ENCODE measurements at places on chromosomes 4 and X.

DNA sequence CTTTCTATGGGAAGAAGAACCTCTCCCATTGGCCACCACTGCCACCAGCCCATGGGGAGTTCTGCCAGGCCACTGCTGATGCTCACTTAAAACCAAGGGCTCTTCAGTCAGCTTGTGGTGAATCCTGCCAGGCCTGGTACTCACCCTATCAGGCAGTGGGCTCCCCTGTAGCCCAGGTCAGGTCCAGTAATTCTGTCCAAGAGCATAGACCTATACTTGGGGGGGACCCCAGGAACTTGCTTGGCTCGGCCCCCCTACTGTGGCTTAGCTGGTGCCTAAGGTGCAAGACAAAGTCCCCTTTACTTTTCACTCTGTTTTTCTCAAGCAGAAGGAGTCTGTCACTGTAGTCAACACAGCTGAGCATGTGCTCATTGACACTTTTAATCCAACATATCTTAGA, 1012.2 kb downstream of the PCDH19 start:
- DNase-seq, result no peak

- DNase-seq, result no peak
Measured at GRCh38 chr4:13528821-13529127, 15.5 kb downstream of the NKX3-2 start.

GRCh38 chr4:108959491-108959890, 196.6 kb upstream of the ETNPPL start:
- DNase-seq, result no peak

DNA sequence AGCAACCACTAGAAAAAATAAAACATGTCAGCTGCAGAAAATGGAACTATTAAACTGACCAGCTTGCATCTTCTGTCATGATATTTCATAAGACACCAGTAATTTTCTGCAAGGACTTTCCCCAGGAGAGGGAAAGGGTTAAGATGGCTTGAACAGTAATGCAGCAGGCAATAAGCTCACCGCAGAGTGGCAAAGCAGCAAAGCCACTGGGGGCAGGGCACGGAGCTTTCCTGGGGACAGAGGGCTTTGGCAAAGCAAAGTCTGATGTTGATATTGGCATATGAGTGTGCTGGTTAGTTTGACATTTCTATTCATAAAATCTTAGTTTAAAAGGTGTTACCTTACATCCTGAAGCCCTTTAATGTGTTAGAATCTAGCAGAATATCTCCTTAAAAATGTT, 55.1 kb upstream of the NAP1L5 start:
- DNase-seq, result no peak

- no peak for DNase-seq
Measured at GRCh38 chr4:29199485-29199884, 1520.7 kb upstream of the PCDH7 start.

GRCh38 chrX:143437439-143437838, 79.8 kb downstream of the SPANXN3 start:
- no peak for DNase-seq

DNA sequence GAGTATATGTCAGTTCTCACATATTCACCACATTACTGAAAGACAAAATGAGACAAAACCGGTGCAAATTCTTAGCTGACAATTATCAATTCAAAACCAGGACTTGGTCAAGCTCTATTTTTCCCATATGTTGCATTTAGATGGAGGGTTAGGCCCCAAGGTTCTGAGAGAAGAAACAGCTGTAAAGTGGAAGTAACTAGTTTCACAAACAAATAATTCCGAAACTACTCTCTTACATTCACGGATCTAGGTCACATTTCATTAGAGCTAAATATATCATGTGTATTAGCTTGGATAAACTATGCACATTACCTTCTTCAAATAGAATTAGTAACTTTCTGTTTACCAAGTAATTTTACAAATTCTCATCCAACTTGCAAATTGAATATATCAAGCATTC, 3.7 kb upstream of the GABRA2 start:
- DNase-seq, result no peak

GRCh38 chr4:73894001-73894400, 24.8 kb downstream of the CXCL1 start:
- no peak for DNase-seq

DNA sequence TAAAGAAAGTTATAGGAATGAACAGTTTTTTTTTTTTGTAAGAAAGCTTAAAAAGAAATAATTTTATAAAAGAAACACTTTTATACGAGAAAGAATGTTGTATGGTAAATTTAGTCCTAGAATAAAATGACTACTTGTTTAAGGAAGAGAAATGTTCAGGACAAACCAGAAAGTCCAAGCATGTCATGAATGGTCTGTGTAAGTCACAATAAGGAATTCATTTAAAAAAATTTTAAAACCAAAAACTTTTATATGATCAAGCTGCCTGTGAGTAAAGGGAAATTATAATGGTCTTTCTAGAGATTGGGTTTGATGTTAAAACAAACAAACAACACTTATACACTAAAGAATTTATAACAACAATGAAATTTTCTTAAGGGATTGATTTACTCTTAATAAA, 858.9 kb upstream of the PCDH7 start:
- no peak for DNase-seq

DNA sequence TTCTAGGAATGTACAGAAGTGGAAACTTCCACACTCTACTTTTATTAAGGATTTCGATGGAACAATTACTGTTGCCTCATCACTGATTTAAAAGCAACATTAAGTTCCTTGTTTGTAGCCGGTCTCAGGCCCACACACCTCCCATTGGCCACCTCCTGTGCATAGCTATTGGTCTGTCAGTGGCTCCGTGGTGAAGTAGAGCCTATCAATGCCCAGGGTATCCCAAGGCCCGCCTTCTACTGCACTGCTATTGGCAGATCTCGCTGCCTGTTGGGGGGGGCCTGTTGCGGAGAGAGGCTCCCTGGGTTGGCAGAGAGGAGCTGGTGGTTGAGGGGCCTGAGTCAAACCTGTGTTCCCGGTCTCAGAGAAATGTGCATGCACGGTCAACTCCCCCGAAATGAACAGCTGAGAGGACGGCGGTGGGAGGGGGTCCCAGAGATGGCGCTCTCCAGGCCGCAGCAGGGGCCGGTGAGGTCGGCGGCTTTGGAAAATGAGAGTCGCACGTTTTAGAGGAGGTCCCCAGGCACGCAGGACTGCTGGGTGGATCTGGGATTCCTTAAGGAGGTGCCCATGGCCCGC, 4.9 kb upstream of the ARAF start:
- DNase-seq, result no peak

DNA sequence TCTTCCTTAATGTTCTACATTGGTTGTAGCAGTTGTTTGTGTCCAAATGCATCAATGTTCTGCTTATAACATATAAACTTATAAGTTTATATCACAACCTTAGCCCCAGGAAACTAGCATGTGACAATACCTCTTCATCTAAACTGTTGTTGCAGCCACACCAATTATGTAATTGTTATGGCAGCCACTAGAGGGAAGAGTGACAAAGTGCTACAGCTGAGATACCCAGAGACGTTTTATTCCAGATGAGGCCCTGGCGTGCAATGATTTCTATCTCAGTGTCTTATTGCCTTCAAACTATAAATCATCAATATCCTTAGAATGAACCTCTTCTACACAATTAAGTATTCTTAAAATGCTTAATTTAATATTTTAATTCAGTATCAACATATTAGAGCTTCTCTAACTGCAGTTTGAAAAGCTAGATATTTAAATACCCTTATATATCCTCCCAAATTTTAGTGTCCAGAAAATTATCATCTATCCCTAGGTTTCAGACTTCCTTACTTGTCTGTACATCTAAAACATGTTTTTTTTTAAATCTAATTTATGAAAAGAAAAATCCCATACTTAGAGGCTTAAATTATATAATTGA, 171.6 kb downstream of the PCDH10 start:
- no peak for DNase-seq

GRCh38 chrX:53116101-53116500, 22.2 kb downstream of the KANTR start:
- DNase-seq, result no peak

DNA sequence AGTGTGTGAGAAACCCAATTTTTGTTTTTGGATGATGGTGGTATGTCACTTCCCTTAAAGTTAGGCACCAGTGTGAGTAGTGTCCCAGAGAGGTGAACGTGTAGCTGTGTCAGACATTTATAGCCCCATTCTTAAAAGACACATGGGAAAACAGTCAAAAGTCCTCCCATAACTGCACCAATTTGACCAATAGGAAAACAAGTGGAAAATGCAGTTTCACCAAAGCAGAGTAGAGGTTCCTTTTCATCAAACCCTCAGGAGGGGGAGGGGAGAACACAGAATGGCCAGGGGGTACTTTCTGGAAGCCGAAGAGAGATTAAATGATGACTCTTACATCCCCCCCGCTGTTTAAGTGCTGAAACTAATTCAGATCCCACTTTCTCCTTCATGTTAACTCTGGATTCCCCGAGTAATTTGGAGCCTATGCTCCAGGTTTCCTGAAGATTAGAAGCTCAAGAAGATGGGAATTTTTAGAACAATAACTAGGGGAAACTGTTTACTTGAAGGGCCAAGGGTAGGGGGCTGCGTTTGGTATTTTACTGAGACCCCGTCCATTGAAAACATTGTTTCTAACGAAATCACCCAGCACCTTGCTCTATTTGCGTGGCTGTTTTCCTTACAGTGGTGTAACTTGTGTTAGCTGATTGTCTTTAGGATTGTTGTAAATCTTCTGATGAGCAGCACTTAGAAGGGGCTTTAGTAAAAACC, 2.1 kb upstream of the LEF1 start:
- no peak for DNase-seq

- no peak for DNase-seq
Measured at GRCh38 chr4:76799718-76800117, 98.2 kb downstream of the SOWAHB start.

DNA sequence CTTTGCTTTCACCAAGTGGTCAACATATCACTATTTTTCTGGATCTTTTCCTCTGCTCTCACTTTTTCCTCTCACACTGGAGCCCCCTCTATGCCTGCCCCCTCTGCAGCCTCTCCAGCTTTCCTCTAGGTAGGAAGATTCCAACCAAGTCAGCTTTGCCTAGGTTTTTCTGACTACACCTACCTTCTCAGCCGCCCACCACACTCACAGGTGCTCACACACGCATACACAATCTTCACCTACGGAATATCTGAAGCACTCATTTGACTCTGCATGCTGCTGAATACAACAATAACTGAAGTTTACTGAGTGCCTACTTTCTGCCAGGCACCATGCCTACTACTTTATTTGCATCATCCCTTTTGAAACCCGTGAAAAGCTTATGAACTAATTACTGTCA, 328.0 kb downstream of the PPP3CA start:
- DNase-seq, result no peak

DNA sequence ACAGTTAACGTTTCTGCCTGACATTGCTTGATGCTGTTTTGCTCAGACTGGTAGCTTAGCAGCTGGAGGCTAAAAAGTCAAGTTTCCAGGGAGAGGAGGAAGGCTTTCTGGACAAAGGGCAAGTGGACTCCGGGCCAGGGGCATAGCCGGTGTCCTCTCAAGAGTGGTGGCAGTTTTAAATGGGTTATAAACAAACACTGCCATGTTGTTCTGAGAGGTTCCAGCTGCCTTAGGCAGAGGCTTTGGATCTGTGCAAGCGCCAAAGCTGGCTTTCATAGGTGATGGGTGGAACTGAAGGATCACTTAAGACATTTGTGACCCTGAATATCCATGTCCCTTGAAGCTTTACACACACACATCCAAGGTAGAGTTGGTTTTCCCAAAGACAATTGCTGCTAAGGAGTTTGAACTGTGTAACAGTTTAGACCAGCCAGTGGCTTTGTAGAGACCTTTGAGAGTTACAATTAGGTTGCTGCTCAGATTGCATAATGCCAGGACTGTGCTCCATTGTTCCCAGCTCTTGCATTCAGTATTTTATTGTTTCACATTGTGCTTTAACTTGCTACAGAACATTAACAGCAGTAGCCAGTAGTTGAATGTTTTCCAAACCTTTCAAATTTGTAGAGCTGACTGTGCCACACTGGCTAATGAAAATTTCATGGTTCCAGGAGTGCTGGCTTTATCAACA, 54.1 kb upstream of the AP1S2 start:
- DNase-seq, result no peak

- DNase-seq, result no peak
Measured at GRCh38 chrX:144219035-144219434, 335.2 kb downstream of the UBE2NL start.

DNA sequence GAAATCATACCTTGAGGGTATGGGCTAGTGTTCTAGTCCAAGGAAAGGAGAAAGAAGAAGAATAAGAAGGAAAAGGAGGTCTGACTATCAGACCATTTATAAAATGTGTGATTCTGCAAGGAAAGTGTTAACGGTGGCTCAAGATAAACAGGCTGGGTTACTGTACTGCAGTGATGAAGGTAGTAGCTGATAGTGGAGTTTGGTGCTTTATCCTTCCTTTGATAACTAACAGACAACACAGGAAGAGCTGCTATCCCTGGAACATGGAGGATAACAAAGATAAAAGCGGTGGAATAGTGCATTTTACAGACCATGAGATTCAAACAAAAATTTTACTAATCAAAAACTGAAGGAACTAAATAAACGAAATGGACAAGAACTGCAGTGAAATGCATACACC, 2.6 kb downstream of the UNC5C start:
- no peak for DNase-seq

- DNase-seq, result no peak
Measured at GRCh38 chr4:90145319-90145718, 18.1 kb downstream of the CCSER1 start.

DNA sequence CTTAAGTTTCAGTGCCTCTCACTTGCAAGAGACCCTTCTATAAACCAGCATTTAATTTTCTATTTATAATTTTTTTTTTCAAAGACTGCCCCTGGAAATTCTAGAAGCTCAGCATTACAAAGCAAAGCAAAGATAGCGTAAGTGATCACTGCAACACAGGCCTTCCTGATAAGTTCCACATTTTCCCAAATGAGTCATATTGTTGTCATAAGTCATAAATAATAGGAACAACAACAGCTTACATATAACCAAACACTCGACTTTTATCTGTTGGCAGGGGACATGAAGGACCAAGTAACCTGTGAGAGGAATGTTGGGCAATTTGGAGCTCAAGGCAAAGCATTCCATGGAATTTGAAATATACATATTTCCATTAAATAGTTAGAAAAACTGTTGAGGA, 815.5 kb downstream of the DMD start:
- no peak for DNase-seq

GRCh38 chr4:162952232-162952631, 214.5 kb downstream of the NAF1 start:
- DNase-seq, result no peak

- DNase-seq, result no peak
Measured at GRCh38 chr4:67750691-67751090, 3.5 kb downstream of the GNRHR start.

DNA sequence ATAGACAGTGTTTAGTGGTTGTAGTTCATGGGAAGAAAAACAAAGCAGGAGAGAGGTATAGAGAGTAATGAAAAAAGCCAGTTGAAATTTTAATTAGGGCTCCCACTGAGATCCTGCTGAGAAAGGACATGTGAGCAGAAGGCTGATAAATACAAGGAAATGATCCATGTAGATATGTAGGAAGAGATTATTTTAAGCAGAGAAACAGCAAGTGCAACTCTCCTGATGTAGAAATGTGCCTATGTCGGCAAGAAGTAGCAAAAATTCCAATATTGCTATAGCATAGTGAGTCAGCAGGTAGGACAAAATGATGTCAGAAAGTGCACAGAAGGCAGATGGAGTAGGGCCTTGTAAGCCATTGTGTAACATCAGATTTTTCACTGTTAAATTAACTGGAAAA, 1027.3 kb downstream of the PCDH18 start:
- DNase-seq, result no peak

- no peak for DNase-seq
Measured at GRCh38 chrX:38879631-38880220, 78.5 kb downstream of the MID1IP1 start.
